ENCODE measurements at places on chromosomes 1 and 21. TPM values are rescaled to one million over a fixed set of nuclear protein-coding genes. Genes with fewer than 3 reads are reported as not detected.

- DNase-seq: no peak
These were observed 150.8 kb downstream of the CAMTA1 start for GRCh38 chr1:6935911-6936690.

DNA sequence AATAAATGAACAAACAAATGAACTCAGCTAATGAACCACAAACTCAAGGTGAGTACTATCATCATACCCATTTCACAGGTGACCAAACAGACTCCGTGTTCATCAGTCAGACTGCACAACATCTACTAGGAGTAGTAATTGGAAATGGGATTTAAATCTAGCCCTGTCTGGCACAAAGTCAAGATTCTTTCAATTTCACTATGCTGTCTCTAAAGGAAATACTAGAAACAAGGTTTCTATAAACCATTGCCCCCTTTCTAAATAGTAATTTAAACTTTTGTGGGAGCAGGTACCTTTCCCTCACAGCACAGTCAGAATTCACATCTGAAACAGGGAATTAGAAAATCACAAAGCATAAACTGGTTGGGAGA is 160.3 kb downstream of the TGFBR3 start:
- no peak for DNase-seq

DNA sequence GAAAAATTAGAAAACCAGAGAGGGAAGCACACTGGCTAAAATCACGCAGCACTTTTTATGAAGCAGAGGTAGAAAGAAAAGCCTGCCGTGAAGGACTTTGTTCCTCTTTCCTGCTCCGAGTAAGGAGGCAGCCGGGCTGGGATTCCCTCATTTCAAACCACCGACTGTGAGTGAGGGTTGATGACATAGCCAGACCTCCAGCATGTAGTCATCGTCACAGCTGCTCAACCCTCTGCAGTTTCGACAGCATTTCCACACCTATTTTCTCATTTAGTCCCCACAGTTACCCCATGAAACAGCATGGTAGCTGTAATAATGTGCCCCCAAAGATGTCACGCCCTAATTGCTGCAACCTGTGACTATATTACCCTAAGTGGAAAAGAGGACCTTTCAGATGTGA is 35.3 kb downstream of the FCRL5 start:
- no peak for DNase-seq

- no peak for DNase-seq
These were observed 3.3 kb upstream of the IRF2BP2 start for GRCh38 chr1:234613128-234613875.

DNA sequence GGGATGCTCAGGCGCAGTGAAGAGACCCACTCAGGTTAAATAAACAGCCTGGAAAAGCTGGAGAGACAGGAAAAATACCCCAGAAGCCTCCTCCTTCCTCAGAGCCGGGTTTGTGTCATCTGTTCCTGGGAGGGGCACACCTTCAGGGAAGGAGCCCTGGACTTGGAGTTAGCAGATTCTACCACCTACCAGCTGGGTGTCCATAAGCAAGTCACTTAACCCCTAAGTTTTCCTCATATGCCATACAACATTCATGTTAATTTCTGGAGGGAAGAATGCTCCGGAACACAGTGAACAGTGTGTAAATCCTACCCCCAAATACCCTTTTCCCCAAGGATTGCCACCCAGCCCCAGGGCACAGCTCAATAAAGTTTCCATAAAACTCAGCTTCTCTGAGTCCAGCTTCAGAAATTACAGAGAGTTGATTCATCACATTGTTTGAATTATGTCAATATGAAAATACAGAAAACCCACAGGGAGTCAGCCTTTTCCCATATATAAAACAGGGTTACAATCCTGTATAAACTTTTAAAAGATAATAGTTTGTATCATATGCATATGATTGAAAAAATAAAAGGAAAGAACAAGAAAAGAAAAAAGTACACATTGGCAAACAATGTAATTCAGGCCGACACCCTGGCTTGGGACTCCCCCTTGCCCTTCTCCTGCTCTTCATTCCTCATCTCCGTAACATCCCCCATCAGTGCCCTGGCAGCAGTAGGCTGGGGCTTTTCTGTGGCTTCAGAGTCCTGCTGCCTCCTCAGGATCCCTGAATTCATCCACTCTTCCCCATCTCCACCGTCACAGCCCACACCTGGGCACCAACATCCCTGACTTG is 291.8 kb upstream of the USP24 start:
- no peak for DNase-seq

The ASPM gene
- total RNA-seq: 57.6 TPM
